ENCODE measurements at places on chromosomes 2 and 18.
A peak's percentile ranks its signal among the peaks of the same experiment; 100 is the strongest.

DNA sequence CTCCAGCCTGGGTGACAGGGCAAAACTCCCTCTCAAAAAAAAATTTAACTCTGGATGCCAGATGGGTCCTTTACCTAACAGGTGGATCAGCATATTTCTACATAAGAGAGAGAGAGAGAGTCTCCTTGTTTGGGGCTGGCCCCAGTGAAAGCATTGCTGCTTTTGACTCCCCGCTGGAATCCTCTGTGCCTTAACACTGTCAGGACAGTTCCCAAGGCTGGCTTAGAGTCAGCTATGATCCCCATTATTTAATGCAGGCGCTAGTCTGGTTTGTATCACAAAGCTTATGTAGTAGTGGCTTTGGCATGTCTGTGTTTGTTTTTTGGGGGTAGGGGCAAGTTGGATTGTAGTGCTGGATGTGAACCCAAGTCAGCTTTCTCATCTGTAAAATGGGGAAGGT lies 9.4 kb downstream of the INPP4A start:
- no peak for DNase-seq

DNA sequence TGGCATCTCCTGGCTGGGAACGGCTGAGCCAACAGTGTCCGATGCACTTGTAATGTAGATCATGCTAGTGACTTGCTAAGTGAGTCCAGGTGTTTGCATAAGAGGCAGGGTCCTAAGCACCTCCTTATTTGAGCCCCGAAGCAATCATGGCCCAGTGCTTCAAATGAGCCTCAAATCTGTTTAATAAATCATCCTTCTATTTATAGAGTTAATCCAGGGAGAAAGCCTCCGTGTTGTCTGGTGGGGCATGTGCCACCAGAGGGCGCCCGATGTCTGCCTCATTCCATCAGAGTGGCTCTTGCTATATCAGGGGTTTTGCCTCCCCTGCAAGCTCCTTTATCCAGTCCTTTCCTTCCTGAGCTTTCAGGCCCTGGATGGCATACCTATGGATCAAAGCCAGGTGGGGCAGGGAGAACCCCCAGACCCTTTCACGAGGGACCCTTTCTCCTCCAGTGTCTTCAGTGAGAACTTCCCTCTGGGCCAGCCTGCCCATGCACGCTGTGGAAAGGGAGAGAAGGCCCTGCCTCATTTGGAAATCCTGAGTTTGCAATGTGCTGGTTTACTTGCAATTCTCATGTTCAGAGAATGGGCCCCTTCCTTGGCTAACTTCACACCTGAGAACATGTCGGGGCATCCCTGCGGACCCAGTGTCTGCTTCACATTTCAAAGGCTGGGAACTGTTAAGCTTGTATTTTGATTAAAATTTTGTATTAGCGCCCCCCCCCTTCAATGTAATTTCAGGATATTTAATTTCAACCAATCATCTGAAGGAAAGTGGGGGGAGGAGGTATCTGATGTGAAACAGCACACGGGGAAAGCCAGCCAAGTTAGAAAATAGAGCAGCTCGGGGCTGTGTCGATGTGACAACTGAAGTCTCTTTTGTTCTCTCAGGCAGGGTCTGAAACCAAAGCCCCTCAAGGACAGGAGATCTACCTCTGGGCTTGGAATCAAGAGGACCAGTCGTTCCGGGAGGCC lies 39.7 kb downstream of the RDH14 start:
- peak; percentile 60 for DNase-seq

- no peak for DNase-seq
These were observed 27.6 kb upstream of the KYNU start for GRCh38 chr2:142849820-142850219.

DNA sequence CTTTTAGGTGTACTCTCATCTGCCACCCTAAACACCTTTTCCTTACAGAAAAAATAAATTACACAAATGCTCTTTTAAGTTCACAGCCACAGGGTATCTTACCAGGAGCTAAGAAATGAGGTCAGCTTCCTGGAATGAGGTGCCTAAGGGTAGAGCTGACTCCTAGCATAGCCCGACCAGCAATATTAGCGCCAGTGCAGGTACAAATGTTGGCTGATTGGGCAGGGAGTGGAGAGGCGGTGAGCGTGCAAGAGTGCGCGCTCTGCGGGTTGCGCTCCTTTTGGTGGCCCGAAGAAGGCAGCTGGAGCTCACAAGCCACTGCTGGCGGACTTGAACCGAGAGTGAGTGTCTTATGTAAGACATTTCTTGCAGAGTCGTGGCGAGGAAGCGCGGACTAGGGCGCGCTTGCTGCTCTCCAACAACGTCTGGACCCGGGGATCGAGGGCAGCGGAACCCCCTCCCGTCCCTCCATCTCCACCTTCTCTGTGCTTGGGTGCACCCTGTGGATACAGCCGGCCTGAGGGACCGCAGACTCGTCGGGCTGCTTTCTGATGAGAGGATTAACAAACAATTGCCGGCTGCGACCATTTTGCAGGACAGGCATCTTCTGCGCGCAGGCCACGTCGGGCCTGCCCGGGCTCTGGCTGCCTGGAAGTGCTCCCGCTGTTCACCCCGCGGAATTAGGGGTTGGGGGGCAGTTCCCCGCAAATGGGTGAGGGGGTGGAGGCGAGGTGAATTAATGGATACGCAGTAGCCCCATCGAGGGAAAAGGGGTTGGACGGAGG lies 17.3 kb downstream of the BOLA3 start:
- DNase-seq = no peak

- DNase-seq = no peak
These were observed 115.1 kb downstream of the GYPC start for GRCh38 chr2:126771094-126771493.

- no peak for DNase-seq
These were observed 621.3 kb downstream of the XIRP2 start for GRCh38 chr2:167509586-167509985.

- DNase-seq = no peak
These were observed 187.8 kb downstream of the KCNJ3 start for GRCh38 chr2:154886316-154886715.

DNA sequence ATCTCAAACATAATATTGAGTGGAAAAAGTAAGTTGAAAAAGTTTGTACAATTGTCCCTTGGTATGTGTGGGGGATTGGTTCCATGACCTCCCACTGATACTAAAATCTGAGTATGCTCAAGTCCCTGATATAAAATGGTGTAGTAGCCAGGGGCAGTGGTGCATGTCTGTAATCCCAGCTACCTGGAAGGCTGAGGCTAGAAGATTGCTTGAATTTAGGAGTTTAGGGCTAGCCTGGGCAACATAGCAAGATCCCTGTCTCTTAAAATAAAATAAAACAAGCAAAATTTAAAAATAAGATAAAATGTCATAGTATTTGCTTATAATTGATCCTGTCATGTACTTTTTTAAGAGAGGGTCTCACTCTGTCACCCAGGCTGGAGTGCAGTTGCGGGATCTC lies 122.0 kb downstream of the PTRHD1 start:
- no peak for DNase-seq

DNA sequence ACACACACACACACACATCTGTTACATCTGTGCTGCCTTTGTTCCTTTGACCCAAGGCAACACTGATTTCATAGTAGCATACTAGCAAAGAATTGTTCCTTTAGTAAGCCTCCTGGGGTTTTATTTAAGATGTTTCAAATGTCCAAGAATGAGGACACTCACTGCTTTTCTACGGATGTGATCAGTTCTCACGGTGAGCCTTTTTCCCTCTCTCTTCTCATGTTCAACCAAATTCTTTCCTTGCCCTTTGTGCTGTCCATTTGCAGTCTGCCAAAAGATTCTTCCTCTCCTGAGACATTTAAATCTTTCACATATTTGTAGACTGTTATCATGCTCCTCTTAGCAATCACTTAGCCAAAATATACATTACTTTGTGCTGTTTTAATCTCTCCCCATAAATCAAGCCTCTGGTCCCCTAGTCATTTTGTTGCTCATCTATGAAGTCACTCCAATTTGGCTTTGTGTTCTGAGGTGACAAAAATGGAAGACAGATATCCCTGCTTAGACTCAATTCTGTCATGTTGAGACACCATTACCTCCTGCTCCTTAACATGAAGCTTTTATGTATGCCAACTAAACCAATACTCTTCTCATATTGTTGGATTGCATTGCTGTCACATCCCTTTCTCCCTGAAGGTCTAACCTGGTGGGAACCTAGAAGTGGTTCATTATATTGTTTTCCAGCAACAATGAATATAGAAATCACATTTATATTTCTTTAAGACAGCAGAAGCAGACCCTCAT lies 1605.3 kb upstream of the ACVR2A start:
- DNase-seq = no peak

- DNase-seq = no peak
These were observed 76.4 kb upstream of the CABLES1 start for GRCh38 chr18:23058746-23059415.

- no peak for DNase-seq
These were observed at the start of gene SP140L for GRCh38 chr2:230326453-230327417. Gene SP140L, plus strand, starts transcription at chr2:230327193. Its CDS starts 77 bp downstream, at chr2:230327270.

DNA sequence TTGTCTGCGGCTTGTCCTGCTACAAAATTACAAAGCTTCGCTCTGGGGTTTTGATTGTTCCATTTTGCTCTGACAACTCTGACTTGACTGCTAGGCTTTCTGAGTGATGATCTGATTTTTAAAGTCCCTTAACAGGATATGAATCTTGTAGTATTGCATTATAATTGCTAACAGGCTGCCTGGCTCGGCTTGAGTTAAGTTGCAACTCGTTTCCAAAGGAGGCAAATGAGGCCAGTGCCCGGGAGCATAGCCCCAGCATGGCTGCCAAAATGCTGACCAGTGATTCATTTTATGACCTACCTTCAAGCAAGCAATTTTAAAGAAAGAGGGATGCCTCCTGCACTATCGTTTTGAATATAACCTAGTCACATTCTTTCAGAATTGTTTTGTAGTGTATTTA lies 135.4 kb downstream of the COL6A3 start:
- no peak for DNase-seq

Measured in hippocampal formation (tissue), 2 donors.